ENCODE measurements at places on chromosomes 12 and 14.

- no peak for DNase-seq
Observed at GRCh38 chr12:39006286-39006685, 100.9 kb upstream of the CPNE8 start.

- DNase-seq: no peak
Observed at GRCh38 chr12:59499774-59500173, 96.1 kb upstream of the SLC16A7 start.

GRCh38 chr12:6613015-6613775, 6.0 kb upstream of the CHD4 start:
- DNase-seq: no peak

GRCh38 chr12:106764220-106764619, 10.3 kb upstream of the RIC8B start:
- no peak for DNase-seq

DNA sequence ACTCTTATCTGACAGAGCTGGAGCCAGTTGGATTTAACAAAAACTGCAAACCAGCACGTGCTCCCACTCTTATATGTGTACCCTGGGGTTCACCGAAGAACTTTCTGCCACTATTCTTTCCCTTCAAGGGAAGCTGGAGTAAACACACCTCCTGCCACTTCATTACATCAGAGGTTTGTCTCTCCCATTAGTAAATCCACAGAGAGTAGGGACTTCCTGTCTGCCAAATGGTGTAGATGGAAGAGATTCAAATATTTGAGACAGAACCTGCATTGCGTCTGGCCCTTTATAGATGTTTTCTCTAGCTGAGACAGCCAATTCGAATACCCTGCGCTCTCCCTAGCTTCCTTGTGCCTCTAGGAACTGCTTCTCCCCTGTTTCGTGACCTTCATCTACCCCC, 29.1 kb upstream of the AEBP2 start:
- DNase-seq: no peak

DNA sequence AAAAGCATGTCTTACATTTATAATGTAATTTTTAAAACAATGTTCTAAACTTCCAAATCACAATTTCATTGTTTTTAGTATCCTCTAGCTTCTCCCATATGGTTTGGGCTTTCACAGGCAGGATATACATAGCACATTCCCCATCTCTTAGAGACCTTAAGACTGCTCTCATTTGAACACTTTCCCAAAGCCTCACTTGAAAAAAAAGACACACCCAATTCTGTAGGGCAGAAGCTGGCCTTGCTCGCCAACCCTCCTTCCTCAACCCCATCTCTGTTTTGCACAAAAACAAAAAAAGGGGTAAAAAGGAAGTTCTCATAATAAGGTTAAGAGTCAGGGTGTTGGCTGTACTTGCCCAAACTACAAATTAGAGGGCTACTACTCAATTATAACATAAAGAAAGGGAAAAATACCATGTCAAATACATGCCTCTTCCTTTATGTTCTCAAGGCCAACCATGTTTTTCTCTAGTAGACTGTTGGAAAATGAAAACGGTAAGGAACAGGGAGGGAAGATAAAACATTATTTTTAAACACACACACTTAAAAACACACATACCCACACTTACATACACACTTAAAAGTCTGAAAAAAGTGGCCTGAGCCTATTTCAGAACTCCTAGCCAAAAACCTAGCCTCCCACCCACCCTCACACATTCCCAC, 9.9 kb upstream of the KANSL2 start:
- no peak for DNase-seq

GRCh38 chr12:119229837-119230236, 51.1 kb downstream of the HSPB8 start:
- DNase-seq: no peak
